ENCODE measurements at places on chromosomes 2 and 18. TPM values are rescaled to one million over a fixed set of nuclear protein-coding genes. Genes with fewer than 3 reads are reported as not detected.

ANKRD62 gene
- not detected for total RNA-seq

SPRED2 gene
- total RNA-seq = 7.8 TPM

SUPT7L gene
- 30.2 TPM for total RNA-seq

KLHL30 gene
- not detected for total RNA-seq

OR6B2 gene
- not detected for total RNA-seq

GPAT2 gene
- 6.6 TPM for total RNA-seq

ABCG8 gene
- total RNA-seq = not detected
